ENCODE measurements at places on chromosomes 12 and 14. TPM values are rescaled to one million over a fixed set of nuclear protein-coding genes. Genes with fewer than 3 reads are reported as not detected.

- no peak for DNase-seq
These were observed 92.6 kb upstream of the TMPO start for GRCh38 chr12:98422812-98423211.

- DNase-seq = no peak
These were observed 2.0 kb downstream of the ESR2 start for GRCh38 chr14:64292197-64292596.

DNA sequence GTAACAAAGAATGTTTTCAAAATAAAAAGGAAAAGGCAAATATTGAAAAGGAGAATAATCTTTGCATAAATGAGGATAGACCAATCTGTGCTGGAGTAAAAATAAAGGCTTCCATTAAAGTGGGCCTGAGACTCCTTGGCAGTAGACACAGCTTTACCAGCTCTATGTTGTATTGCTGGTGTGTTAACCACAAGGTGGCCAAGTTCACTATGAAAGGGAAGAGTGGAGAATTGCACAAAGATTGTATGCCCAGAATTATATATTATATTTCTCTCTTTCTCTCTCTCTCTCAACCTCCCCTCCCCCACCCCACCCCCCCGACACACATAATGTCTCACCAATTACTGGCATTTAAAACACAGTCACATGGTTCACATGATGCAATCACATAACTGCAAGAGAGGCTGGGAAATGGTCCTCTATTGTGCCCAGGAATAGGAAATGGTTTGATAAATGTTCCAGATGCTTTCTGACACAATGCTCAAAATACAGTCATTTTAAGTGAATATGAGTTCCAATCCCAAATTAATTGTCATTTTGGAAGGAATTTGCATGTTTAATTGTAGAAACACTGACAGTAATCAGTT, 222.6 kb upstream of the SYT1 start:
- DNase-seq = no peak

DNA sequence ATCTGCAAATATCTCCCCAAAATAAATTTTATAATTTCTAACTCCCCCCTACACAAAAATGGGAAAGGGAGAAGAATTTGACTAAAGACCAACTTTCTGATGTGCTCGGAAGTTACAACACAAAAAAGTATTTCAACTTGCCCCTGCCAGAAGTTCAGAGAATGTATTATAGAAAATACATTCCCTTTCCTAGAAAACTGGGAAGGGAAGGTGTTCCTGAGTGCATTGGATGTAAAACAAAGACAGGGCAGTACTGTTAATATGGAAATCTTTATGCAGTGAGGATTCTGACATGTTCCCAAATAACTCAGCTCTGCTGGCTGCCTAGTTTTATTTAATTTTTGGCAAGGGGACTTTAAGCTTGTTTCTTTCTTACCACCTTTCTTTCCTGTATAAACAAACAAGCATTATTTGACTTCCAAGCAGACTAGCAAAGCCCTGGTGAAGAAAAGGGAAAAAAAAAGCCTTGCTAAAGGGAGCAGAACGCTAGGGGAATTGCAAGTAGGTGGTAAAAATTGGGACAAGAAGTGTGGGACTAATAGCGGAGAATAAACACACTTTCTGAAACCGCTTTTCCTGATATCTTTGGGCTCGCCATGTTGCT, 124.1 kb downstream of the STXBP6 start:
- DNase-seq = no peak

DNA sequence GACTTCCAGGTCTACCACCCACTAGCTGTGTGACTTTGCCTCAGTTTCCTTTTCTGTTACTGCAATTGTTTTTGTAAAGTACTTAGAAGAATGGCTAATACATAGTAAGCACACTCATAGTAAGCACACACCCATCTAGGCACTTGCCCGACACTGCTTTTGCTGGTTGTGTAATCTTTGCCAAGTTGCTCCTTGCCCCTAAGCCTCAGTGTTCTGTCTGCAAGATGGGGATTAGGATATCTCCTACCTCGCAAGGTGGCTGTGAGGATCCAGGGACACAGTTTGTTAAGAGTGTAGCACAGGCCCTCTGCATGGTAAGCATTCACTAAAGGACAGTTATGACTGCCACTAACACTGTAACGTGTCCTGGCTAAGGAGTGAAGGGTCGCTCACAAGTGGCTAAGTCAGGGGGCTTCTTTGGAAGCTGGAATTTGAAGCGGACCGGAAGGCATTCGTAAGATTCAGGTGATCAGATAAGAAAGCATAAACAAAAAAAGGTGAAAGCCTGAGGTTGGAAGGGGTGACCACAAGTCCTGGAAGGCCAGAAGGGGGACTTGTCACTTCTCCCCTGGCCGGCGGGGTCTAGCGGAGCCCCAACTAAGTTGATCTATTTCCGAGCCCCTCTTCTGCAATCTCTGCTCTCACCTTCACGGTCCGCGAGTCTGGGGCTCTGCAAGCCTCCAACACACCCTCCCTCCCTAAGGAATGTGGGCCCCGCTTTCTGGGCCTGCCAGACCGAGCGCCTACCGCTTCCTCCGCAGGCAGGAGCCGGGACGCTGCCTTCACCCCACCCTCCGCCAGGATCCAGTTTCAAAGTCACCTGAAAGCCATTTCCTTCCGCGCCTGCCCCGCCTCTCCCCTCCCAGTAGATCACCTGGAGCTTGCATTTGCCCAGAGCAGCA, 1.5 kb upstream of the PLEKHG3 start:
- DNase-seq = peak; percentile 79

Gene RPGRIP1
- total RNA-seq = not detected

All from suprapubic skin (tissue), 4 donors.